NCI-H345 (cell line): ENCODE measurements at places on chromosomes 6 and 20.
A peak's percentile ranks its signal among the peaks of the same experiment; 100 is the strongest.

DNA sequence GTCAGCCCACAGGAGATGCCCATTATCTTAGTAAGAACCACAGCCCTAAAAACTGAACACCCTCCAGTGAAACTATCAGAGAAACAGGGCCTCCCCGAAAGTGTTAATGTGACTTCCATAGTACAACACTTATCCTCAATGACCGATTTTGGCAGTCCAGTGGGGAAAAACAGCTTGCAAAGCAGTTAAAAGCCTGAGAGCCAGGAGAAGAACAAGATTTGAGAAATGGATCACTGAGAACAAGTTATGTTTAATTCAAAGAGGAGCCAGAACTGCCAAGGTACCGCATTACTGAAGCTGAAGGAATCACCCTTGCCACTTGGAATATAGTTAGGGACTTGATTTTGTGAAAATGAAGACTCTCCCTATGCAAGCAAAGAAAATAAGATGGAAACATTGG is 236.9 kb downstream of the QKI start:
- DNase-seq = no peak

DNA sequence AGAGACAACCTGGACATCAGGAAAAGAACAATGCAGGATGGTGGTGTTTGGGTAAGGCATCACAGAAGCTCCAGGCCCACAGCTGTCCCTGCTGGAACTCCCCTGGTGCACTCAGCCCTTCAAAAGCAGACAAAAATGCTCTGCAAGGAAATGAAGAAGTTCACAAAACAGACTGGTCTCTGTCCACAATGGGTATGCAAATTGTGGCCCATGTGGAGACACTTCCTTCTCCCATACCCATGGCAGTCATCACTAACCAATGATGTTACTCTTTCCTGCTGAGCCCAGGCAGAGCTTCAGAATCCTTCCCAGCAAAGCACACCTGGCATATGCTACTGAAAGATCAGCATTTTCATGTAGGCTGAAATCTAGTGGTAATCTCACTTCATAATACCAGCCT is 42.6 kb upstream of the PXDC1 start:
- DNase-seq = no peak

DNA sequence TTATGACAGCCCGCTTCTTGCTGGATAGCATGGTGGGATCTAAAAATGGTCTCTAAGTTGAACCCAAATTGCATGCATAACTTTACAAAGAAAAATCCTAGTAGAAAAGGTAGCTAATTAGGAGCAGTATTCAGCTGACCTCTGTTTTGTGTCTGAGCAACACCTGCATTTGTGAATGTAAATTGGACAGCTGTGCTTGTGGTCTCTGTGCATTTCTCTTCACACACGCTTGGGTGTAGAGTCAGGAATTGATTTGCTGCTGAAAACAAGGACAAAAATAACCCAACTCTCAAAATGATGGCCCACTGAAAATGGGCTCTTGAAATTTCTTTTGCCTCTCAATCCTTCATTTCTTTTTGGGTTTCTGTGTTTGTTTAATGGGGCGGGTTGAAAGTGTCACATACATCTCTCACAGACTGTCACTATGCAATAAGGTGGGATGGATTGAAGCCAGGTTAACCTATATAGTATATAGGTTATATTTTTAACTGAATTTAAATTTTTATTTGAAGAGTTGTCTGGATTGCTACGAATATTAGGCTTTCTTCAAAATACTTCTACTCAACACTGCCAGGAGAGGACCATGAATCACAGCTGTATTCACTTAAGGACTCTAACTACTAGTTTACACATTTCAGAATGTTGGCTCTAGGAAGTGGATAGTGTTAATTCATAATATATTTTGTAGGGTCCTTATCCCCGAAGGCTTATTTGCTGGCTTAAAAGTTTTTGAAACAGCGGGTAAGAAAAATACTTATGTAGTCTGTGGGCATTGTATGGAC is 46.5 kb downstream of the SOBP start:
- DNase-seq = no peak

DNA sequence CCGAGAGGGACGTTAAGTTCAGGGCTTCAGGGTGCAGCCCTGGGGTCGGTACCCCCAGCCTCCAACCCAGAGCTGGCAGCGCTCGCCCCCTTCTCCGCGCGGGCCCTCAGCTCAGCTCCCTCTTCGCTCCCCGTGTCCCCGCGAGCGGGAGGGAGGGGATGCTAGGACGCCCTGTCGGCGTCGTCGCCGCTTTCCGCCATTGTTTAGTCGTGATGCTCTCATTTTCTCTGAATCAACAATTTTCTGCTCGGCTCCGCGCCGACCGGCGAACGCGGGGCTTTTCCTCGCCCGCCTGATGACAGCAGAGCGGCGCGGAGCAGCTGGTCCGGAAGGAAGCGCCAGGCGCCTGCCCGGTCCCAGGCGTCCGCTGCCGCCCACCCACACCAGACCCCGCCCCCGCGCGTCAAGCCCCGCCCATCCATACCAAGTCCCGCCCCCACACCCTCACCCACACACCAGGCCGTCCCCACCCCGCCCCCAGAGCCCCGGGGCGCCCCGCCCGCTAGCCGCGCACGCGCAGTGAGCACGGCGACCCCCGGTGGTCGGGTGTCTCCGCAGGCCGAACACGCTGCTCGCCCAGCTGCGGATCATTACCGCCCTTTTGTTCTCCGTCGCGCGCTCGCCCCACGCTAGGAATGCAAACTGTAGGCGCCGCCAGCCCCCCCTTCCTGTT is 50.1 kb upstream of the SLC32A1 start:
- DNase-seq = peak; percentile 74
